ENCODE measurements at places on chromosomes 5 and 9.

- no peak for DNase-seq
Measured at GRCh38 chr5:142782976-142783530, 12.9 kb downstream of the ARHGAP26 start.

DNA sequence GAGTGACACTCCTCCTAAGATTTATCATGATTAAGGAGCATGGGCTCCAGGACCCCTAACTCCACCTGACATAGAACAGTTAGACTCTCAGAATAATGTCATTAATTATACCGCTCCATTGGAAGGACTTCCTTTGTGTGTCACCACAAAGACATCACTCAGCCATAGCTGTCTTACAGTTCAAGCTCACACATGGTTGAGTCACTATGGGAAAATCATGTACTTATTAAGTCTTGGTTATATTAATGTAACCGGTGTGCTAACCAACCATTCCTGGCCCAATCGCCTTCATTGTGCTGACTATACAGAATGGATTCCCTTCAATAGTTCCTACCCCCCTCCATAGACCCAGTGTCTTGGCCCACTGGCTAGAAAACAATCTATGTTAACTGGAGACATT lies 10.9 kb upstream of the MCCC2 start:
- DNase-seq: peak; percentile 10

GRCh38 chr5:176985516-176985915 lies 21.1 kb downstream of the UIMC1 start:
- no peak for DNase-seq

DNA sequence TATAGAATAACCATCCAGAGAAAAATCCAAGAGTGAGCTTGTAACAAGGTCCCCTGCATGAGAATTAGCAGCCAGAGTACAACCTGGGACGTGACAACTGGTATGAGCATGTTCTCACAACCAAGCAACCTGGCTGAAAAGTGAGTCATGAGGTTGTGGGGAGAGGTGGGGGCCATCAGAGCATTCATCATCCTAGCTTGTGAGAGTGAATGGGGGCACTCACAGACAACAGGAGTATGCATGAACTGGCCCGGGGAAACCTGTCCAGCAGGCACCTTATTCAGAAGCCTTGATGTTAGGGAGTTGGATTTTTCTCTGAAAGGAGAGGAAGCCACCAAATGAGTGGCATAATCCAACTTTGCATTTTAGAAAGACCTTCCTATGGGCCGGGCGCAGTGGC lies 113.0 kb downstream of the FRMD3 start:
- DNase-seq: no peak

DNA sequence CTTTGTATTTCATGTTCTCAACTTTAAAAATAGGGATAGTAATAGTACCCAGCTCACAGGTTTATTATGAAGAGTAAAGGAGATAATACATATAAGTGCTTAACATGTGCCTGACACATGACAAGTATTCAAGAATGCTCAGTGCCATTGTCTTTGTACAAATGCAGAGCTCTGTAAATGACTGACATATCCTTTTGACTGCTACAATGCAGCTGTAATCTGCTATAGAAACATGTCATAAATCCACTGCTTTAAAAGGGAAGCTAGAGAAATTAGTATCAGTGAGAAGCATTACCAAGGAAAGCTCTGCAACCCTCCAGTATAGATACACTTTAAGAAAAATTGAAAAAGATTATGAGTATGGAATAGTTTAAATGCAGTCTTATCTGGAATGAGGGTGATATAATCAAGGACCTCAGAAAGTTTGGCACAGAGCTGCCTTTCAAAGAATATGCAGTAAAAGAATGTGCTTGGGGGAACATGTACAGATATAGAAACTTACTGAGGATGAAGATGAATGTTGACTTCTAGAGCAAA lies 17.9 kb downstream of the ERAP1 start:
- DNase-seq: no peak

DNA sequence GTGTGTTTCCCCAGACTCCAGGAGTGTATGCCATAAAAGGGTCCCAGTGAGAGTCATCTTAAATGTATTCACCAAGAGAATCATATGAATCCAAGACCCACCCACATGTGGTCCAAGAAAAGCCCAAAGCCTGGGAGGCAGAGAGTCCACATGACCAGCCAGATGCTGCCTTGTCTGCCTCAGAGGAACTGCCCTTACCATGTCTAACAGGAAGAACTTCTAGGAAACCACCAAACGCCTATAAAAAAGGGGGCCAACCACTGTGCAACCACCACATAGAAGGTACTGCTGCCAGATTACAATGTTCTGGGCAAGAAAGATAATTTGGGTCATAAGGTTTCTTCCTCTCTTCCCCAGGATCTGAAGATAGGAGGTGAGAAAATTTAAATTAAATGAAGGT lies 129.8 kb upstream of the SLC24A2 start:
- DNase-seq: no peak

DNA sequence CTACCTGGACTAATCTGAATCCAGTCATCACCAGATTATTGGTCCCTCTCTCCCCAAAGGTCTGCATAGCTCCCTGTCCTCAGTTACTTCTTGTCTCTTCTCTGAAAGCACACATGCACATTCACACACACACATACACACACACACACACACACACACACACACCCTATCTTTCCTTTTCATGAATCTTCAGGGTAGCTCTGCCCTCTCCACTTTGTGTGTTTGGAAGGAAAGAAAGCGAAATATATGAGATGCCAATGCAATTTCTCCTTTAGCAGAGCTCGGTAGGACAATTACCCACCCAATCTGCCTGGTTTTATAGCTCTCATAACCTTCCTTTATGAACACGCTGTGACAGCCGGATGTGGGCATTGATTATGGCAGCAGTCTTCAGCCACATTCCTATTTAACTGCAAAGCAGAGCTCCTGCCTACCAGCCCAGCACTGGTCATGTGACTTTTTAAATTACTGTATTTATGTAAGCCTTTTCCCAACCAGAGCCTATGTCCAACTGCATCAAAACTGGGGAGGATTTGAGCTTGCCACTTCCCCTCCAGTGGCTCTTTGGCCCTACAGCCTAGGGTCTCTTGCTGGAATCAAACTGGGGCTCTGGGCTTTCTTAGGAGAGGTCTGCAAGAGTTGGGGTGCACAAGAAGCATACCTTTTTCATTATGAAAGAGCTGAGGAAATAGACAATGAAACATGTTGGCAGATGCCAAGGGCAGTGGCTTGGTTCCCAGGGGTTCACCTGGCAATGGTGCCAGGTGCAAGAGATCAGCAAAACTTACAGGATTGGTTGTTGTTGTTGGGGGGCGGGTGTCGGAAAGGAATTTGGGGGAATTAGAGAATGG lies 20.8 kb upstream of the MATR3 start:
- peak; percentile 36 for DNase-seq

DNA sequence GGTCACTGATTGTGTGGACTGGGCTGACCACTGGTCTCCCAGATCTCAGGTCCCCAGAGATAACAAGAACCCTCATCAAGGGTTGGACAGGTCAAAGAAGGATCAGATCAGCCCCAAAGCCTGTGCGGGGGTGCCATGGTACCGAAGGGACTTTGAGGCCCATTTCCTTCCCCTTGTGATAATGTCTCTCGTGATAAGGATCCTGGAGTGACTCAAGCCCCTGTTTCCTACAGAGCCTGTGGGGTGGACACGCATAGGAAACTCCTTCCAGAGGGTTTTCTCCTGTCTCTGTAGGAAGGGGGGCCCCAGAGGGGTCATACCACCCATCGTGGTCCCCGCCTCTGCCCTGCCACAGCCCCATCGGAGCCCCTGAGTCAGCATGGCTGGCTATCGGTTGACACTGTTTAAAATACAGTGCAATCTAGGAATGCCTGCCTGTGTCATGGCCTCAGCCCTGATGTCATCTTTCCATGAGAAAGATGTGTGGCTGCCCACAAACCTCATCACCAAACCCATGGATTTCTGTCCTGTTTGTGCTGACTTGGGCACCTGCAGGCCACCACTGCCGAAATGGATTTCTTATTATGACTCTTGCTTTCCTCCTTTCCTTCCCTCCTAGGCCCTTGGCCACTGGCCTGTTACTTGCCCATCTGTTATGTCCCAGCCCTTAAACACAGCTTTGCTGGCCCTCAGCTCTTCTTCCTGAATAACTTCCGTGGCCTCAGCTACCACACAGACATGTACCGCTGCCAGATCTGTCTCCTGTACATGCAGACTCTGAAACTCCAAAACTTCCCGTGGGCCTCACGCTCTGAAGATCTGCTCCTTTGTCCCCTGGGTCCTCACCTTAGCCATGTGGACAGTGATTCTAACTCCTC lies 2.9 kb upstream of the CSF2 start:
- peak; percentile 27 for DNase-seq

GRCh38 chr9:89654025-89654662 lies 49.3 kb downstream of the GADD45G start:
- DNase-seq: no peak

DNA sequence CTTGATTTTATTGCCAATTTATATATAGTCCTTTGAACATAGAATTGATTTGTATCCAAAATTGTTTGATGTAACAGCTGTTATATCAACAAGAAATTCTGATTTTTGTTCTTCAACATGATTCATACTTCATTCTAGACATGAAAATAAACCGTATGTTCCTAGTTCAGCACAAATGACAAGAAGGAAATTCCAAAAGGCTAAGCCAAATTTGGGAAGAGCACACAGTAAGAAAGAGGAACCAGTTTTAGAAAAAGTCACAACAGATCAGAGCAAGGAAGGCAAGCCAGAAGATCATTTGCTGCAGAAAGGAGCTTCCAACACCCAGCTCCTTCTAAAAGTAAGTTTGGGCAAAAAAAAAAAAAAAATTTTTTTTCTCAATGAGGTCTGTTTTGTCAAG lies 65.0 kb upstream of the MCCC2 start:
- DNase-seq: no peak

DNA sequence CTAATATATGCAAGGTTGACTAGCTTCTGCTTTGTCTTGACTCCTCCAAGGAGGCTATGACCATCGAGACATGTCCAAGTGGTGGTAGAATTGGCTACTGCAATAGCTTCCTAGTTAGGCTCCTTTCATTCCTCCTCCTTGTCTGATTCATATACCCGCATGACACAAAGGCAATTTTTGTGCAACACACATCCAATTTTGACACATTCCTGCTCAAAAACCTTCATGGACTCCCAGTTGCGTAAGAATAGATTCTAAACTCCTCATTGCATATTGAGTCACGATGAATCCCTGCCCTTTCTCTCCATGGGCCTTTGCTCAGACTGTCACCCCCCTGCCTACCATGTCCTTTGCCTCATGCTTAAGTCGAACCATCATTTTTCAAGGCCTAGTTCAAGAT lies 344.5 kb downstream of the ACTL7B start:
- peak; percentile 68 for DNase-seq

DNA sequence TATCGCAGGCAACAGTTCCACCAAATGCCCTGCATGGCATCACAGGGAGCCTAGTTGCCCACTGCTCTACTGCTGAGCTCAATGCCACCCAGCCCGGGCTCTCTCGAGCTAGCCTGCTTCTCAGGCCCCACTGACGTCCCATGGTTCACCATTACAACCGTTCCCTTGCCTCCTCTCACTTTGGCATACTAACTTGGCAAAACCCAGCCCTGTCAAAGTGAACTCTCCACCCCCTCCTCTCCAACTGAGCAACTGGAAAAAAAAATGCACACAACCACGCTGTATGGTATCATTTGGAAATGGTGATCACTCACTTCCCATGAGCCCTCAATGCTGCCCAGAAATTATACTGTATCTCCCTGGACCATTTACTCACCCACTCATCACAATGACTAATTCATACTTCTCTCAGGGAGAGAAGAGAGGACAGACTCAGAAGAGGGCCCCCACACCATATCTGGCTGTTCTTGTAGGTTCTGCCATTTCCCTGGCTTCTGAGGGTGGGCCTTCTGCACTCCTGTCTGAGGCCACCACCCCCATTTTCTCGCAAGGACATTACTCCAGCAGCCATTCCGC lies 51.4 kb upstream of the RARS1 start:
- peak; percentile 54 for DNase-seq

- no peak for DNase-seq
Measured at GRCh38 chr5:142769251-142769792, 855 bp upstream of the ARHGAP26 start.

DNA sequence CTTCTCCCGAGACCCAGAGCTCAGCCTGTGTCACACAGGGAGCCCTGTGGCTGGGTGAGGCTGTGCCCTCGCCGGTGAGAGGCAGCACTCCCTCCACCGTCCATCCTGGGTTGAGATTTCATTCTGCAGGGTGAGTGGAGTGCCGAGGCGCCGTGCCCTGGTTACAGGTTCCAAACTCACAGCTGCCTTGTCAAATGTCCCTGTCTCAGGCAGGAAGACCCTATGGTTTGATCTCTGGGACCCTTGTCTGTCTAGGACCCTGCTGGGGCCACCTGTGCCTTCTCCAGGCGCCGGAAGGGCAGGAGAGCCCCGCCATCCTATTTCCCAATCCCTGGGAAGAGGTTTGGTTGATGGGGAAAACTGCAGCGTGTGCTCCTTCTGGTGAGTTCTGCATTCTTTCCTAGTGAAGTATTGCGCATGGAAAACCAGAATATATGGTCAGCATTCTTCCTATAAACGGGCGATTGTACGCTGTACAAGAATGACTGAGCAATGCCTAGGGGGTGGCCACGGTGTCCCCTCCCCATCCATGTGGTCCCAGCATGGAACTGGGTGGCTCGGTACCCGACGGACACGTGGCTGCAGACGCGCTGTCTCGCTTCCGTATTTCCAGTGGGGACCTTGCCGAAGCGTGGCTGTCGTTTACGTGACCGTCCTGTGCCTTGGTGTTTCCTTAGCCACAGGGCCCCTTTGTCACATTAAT lies 95.9 kb upstream of the COL5A1 start:
- DNase-seq: peak; percentile 94

DNA sequence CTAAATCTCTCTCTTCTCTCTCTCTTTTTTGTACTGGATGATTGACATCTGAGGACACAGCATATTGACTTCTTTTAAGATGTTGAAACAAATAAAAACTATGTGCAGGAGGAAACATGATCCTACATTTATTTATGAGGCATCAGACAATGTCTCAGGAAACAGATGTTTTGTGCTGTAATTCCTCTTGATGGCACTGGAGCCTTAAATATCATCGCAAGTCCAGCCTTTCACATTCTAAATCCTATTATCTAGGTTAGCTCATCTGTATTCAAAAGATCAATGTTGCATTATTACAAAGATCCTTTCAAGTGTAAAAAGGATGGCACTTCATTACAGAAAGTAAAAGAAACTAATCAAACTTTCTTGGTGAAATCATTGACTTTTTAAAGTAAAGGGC lies 63.9 kb downstream of the MAT2B start:
- peak; percentile 63 for DNase-seq

GRCh38 chr5:82986404-82986803 lies 90.8 kb downstream of the TMEM167A start:
- no peak for DNase-seq

- peak; percentile 59 for DNase-seq
Measured at GRCh38 chr9:86041311-86041741, 58.0 kb downstream of the GOLM1 start.

- DNase-seq: no peak
Measured at GRCh38 chr9:82206946-82207345, 218.4 kb downstream of the SPATA31D1 start.

GRCh38 chr5:124043456-124043855 lies 531.5 kb downstream of the CSNK1G3 start:
- DNase-seq: no peak

Measured in fibroblast of skin of abdomen (primary cell).